ENCODE measurements at places on chromosomes 7 and 10.

GRCh38 chr10:119301397-119301796 lies 94.0 kb downstream of the GRK5 start:
- DNase-seq: no peak

DNA sequence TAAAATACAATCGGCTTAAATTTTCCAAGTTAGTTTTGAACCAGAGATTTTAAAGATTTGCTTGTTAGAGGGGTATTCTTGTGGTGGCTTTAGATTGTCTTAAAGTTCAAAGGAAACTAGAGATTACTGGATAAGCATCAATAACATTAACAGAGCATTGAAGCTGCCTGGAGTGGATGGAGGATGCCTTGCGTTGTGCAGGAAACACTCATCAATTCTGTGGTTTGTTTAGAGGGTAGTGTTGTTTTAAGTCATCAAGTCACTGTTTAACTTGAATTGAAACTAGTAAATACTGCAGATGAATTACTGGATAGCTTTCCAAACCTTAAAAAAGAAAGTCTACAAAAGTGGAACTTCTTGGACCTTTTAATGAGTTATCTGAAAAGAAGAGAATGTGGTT lies 218.6 kb downstream of the CELF2 start:
- no peak for DNase-seq

DNA sequence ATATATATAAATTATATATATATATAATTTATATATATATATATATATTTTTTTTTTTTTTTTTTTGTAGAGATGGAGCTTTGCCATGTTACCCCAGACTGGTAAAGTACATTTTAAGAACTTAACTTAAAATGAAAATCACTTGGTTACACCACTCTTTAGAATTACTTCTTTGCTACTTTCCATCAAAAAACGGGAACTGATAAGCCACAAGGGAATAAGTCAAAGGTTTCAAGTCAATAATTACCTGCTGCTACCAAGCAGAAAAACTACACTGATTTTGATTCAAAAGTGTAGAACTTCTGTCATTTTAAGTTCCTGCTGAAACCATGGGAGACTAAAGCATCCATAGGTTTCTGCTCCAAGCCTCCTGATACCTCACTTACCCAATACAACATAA lies 12.2 kb downstream of the PPA1 start:
- no peak for DNase-seq

GRCh38 chr7:100590077-100590737 lies 4.1 kb downstream of the FBXO24 start:
- no peak for DNase-seq

DNA sequence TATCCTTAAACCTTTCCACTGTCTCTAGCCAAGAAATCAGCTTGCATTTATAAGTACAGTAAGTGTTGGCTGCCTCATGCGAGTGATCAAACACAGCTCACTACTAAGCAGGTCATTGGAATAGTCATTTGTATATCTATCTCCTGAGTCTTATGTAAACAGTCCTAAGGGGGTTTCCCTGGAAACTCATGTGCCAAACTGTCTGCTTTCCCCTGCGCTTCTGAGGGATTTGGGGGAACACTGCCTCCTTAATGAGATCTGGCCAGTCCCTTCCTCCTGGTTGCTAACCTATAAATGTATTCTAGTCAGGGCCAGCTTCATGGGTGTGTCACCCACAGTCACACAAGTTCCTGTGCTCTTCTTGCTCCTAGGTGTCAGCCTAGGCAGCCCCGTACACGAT lies 133.1 kb downstream of the CD36 start:
- DNase-seq: no peak

GRCh38 chr7:129091484-129092002 lies 36.6 kb upstream of the TNPO3 start:
- DNase-seq: no peak

GRCh38 chr7:33581236-33581635 lies 324.1 kb upstream of the BMPER start:
- DNase-seq: no peak

DNA sequence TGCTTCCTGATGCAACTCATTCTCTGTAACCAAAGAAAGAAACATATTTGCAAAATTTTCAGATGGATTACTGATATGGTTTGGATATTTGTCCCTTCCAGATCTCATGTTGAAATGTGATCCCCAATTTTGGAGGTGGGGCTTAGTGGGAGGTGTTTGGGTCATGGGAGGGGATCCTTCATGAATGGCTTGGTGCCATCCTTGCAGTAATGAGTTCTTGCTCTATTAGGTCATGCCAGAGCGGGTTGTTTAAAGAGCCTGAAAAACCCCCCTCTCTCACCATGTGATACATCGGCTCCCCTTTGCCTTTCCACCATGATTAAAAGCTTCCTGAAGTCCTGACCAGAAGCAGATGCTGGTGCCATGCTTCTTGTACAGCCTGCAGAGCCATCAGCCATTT lies 43.8 kb upstream of the PRKG1 start:
- no peak for DNase-seq

- no peak for DNase-seq
These were observed 495 bp downstream of the EIF3B start for GRCh38 chr7:2354939-2355704.

DNA sequence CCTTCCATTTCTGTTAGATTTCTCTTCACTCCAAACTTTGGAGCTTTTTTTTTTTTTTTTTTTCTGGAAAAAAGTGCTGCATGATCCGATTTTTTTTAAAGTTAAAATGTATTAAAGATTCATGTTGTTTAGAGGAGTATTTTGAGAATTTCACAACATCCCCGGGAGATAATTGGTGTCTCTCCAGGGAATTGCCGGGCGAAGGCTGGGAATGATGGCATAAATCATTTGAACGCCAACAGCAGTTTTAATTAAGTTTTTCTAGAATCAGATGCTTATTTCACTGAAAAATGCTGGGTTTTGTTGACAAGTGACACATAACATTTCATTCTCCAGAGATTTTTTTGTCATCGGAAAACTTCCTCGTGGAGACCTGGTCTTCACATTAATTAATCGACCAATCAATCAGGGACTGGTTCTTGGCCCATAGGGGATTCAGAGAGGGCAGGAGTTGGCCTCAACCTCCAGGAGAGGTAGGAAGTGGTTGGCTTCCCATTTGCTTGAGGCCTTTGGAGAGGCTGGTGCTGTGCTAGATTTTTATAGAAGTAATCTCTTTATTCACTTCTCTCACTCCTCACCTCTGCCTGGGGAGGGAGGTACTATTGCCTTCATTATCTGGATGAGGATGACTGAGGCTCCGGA lies 439.4 kb downstream of the TYW1 start:
- DNase-seq: no peak

DNA sequence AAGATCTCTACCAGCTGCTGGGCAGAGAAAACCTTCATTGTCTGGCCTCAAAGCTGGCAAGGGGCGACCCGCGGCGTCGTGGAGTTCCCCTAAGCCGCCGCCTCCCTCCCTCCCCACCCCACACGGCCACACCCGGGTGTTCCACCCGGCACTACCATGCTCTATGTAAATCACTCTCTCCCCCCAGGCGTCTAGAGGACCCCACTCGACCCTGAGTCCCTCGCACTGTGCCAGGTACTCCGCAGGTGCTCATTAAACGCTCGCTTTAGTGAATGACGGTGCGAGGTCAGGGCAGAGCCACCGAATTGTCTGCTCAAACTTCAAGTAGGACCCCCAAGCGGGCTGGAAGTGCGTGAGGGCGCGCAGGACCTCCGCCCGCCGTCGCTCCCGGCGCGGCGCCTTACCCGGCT lies 628 bp downstream of the PARP12 start:
- no peak for DNase-seq

DNA sequence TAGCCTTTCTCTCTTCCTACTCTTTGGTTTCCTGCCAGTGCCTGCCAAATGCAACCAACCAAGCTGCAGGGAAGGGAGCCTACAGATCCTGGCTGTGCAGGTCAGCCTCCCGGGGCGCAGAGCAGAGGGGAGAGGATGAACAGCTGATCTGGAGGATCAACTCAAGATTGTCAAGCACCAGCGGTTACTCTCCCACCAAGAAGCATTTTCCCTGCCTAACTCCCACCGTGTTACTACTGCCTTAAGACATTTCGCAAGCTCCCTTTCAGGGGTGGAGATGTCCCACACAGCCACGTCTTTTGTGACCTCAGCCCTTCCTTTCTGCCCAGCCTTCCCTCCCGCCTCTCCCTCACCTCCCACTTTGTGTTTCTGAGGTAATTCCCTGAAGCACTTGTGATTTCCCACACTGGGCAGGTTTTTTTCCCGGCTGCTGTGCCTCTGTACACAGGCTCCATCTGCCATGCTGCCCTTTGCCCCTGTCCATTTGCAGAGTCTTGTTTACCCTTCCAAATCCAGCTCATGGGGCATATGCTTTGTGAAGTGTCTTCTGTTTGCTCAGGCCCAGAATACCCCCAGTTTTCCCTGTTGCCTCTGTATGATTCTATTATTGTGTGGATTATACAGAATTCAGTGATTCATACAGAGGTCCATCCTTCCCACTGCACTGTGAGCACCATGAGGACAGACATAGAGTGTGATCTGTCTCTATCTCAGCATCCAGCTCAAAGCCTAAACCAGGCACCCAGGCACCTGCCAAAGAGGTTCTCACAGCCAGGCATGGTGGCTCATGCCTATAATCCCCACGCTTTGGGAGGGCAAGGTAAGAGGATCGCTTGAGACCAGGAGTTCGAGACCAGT lies 40.9 kb upstream of the PAPSS2 start:
- no peak for DNase-seq

DNA sequence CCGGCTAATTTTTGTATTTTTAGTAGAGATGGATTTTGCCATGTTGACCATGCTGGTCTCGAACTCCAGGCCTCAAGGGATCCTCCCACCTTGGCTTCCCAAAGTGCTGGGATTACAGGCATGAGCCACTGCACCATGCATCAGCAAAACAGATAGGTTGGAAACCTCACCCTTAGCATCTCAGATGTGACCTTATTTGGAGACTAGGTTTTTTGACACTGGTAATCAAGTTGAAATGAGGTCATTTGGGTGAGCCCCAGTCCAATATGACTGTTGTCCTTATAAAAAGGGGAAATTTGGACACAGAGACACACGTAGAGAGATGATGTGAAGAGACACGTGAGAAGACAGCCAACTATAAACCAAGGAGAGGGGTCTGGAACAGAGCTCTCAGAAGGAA lies 42.5 kb upstream of the TPST1 start:
- DNase-seq: no peak

DNA sequence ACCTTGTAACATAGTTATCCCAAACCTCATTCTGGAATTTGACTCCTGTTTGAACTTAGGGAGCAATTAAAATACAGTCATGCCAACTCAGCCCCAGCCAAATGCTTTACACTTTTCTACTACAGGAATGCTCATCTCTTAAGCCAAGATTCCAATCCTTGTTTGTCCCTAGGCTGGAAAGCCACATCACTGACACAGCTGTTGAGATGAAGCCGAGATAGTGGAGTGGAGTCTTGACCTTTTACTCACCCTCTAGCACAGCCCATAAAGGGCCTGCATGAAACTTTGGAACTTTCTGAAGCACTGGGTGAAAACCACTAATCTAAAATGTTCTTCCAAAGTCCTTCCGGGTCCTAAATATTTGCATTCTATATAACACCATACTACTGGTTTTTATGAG lies 247.3 kb downstream of the ETV1 start:
- DNase-seq: no peak

DNA sequence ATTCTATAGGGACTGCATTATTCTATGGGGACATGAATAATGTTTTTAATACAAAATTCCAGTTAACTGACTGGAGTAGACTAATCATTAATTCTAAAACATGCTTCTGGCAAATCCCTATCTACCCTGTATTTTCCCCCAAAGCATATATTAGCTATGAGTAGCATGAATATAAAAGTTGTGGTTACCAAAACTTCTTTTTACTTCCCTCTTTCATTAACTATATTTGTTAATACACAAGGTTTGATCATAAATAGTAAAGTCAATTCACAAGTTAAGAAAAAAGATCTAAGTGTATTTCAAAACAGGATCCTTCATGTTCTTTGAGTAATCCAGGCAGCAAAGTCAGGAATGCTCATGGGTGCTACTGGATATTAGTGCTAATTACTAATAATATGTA lies 2.9 kb upstream of the RALA start:
- DNase-seq: no peak

GRCh38 chr10:24255881-24256311 lies 47.0 kb downstream of the KIAA1217 start:
- no peak for DNase-seq

- DNase-seq: no peak
These were observed 263.4 kb downstream of the BICC1 start for GRCh38 chr10:58775960-58776567.

GRCh38 chr7:16066805-16067459 lies 354.4 kb downstream of the CRPPA start:
- DNase-seq: no peak

- no peak for DNase-seq
These were observed 978.6 kb downstream of the SORCS1 start for GRCh38 chr10:106185951-106186350.

GRCh38 chr10:73647875-73648651 lies 6.8 kb upstream of the MYOZ1 start:
- no peak for DNase-seq

Data from NCI-H524 treated with DMSO at 0.1 percent for 48 hours (cell line).